ENCODE measurements at places on chromosomes 4 and X.

DNA sequence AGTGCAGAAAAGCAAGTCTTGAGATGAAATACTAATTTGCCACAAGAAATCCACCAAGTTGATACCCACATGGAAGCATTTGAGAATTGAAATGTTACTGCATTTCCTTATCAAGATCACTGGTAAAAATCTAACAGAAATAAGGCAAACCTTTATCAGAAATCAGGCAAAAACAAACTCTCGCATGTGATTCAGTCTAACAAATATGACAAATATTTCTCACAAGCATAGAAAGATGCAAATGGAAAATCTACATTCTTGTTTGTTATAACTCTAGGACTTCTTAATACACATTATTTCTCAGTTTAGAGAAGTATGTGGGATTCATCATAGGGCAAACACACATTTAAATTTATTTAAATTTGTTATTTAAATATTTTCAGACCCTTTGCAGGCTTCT is 52.9 kb downstream of the TXK start:
- no peak for DNase-seq

DNA sequence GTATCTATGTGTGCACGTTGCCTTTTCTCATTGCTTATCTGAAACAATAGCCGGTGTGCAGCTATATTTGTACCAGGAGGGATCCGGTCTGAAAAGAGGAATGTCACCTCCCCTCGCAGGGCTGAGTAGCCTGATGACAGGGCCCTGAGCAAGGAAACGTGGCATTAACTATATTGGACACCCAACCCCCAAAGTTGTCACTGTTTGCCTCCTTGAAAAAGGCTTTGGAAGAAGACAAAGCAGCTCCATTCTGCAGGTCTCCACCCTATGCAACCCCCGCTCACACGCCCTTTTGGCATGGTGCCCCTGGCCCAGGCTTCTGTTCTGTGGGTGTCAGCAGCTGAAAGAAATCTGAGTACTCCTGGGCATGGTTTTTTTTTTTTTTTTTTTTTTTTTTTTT is 8.2 kb downstream of the PRRG3 start:
- DNase-seq = no peak

DNA sequence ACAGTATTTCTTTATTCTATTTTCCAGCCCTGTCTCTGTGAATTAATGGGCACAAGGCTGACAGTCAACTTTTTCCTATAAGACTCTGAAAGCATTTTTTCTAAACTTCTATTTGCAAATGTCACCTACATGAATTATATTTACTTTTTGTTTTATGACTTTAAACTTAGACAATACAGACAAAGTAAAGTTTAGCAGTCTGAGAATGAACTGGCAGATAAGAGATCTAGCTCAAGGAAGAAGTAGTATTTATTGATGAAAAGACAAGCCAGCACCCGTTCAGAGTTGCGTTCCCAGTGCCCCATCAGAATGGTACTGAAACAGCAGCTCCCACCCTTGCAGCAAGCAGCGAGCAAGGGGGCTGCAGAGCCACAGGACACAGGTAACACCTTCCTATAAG is 148.5 kb downstream of the FAM13A start:
- DNase-seq = no peak

DNA sequence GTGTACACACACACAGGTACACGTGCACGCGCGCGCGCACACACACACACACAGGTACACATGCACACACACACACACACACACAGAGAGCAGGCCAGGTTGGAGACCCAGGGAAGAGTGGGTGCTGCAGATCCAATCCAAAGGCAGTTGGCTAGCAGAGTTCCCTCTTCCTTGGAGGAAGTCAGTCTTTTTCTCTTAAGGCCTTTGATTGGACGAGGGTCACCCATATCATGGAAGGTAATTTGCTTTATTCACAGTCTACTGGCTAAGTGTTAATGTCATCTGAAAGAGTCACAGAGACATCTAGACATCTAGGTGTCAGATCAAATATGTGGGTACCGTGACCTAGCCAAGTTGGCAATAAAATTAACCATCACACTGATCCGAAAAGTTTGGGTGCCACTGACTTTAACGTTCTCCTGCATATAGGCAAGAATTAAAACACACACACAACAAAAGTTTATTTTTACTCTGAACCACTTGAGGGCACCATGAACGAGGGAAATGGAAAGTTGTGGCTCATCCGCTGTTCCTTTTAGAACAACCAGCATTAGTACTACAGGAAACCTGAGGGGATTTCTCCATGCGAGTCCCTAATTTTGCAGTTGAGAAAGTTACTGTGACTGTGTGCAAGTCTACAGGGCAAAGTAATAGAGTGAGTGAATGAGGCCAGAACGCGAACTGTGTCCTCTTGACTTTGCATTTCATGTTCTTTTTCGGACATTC is 66.0 kb upstream of the STOX2 start:
- no peak for DNase-seq

GRCh38 chr4:16230308-16230707 is 4.0 kb upstream of the TAPT1 start:
- DNase-seq = no peak

DNA sequence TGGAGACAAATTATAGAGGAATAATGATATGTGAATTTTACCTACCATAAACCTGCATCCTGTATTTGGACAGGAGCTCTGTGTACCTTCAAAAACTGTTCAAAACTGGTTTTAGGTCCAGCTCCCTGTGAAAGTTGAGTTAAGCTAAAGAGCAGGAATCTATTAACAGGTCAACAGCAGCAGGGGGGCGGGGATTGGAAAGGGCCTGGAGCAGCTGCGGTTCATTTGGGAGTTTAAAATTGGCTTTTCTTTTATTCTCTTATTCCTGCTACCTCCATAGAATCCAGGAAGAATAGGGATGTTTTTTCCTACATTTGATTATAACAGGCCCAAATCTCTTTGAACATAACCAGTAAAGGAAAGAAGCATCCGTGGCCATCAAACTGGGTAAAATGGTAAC is 23.8 kb downstream of the SHROOM3 start:
- DNase-seq = no peak

- DNase-seq = no peak
Observed at GRCh38 chr4:153447175-153447905, 18.8 kb upstream of the TMEM131L start.

DNA sequence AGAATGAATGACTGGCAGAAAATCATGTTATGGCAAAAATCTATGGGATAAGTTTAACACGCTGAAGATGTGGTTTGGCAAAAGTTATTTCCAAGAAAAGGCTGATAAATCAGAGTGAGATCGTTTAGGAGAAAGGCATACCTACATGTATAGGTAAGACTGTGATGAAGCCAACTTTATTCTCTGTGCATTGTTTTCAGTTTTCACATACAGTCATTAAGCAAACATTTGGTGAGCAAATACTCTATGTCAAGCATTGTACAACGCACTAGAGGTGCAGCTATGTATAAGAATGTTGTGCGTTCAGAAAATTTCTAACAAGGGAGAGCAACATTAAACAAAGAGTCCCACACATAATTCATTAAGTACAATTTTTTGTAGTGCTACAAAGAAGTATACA is 121.7 kb downstream of the TEX13A start:
- DNase-seq = no peak

- no peak for DNase-seq
Observed at GRCh38 chrX:153635788-153636668, 11.0 kb upstream of the DUSP9 start.

DNA sequence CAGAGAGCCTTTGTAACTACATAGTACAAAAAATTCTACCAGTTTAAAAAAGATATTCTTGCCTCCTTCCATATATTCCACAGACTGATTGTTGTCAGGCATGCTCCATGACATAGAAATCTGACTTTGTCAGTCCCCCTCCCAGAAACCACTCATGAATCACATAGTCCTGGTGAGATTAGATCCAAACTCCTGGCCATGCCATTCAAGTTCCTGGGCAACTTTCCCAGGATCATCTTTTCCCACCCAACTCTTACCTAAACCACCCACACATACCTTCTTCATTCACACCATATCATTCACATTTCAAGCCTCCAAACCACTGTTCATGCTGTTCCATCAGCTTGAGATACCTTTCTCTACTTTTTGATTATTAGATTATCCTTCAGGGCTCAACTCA is 46.4 kb downstream of the SLC16A2 start:
- DNase-seq = no peak

- no peak for DNase-seq
Observed at GRCh38 chr4:138053641-138054301, 188.4 kb downstream of the SLC7A11 start.

- no peak for DNase-seq
Observed at GRCh38 chr4:16597845-16598596, 300.4 kb downstream of the LDB2 start.

- no peak for DNase-seq
Observed at GRCh38 chr4:73776321-73776729, 36.0 kb downstream of the CXCL8 start.

DNA sequence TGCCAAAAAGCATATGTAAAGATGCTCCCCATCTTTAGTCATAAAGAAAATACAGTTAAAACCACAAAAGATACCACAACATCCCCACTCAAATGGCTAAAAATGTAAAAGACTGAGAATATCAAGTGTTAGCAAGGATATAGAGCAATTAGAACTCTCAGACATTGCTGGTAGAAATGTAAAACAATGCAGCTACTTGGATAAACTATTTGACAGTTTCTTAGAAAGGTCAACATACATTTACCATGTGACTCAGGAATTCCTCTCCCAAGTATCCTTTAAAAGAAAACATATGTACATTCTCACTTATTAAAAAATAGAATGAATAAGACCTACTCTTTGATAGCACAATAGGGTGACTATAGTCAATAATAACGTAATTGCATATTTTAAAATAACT is 173.7 kb downstream of the HNRNPD start:
- no peak for DNase-seq

GRCh38 chrX:10415306-10416001 is 204.9 kb downstream of the MID1 start:
- DNase-seq = no peak

GRCh38 chrX:108090491-108091263 is 665 bp downstream of the PSMD10 start:
- DNase-seq = no peak

- no peak for DNase-seq
Observed at GRCh38 chr4:74374561-74375327, 9.8 kb downstream of the EREG start.

DNA sequence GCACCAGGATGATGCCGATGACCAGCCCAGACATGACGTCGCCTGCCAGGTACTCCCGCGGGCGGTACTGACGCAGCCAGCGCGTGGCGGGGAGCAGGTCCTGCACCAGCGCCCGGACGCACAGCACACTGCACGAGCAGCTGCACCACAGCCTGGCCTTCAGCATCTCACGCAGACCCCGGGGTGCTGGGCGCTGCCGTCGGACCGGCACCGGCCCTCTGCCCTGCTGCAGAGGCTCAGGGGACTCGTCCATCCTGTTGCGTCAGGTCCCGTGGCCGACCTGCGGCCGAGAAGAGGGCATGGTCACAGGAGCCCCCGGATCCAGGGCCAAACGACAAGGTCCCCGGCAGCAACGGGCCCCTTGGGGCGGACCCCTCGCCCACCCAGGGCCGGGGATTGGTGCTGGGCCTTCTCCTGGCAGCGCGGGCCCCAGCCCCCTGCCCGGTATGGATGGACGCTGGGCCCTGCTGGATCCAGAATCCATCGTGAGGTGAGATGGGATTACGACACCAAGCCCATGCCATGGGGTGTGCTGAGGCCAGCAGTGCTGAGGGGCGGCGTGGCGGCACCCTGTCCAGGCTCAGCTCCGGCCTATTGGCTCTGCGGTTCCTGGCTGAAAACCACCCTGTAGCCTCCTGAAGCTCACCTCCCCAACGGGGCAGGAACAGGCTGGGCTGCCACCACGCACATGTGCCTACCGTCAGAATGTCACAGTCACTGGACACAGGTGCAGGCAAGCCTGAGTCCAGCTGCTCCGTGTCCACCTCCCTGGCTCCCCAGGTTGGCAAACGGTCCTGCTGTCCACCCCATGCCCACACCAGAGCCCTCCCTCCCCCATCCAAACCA is 1.5 kb downstream of the SLC26A1 start:
- DNase-seq = no peak

DNA sequence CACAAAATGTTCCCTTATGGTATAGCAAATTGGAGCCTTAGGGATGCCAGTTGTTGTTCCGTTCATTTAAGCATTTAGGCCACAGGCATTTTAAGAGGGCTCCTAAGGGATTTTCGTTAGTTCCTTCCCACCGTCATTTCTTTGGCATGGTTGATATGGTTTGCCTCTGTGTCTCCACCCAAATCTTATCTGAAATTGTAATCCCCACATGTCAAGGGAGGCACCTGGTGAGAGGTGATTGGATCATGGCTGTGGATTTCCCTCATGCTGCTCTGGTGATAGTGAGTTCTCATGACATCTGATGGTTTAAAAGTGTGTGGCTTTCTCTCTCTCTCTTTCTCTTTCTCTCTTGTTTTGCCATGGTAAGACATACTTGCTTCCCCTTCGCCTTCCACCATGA is 104.1 kb downstream of the ASB9 start:
- DNase-seq = no peak

DNA sequence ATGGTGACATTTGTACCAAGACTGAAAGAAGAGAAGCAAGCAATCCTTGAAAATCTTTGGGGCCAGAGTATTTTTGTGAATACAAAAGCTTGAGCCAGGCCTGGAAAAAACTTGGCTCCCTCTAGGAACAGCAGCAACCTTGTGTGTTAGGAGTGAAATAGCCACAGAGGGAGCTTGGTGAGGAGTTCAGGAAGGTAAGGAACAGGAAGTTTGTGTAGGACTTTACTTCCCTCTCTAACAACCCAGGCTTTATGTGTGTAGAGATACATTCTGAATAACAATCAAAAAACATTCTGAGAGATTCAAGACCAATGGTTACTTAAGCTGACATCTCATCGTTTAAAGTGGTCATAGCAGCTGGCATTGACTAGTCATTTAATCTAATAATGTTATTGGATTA is 668.5 kb downstream of the PCDH18 start:
- DNase-seq = no peak

GRCh38 chrX:134688839-134689238 is 30.6 kb upstream of the PLAC1 start:
- no peak for DNase-seq

GRCh38 chr4:151702256-151702655 is 58.6 kb downstream of the GATB start:
- DNase-seq = no peak

DNA sequence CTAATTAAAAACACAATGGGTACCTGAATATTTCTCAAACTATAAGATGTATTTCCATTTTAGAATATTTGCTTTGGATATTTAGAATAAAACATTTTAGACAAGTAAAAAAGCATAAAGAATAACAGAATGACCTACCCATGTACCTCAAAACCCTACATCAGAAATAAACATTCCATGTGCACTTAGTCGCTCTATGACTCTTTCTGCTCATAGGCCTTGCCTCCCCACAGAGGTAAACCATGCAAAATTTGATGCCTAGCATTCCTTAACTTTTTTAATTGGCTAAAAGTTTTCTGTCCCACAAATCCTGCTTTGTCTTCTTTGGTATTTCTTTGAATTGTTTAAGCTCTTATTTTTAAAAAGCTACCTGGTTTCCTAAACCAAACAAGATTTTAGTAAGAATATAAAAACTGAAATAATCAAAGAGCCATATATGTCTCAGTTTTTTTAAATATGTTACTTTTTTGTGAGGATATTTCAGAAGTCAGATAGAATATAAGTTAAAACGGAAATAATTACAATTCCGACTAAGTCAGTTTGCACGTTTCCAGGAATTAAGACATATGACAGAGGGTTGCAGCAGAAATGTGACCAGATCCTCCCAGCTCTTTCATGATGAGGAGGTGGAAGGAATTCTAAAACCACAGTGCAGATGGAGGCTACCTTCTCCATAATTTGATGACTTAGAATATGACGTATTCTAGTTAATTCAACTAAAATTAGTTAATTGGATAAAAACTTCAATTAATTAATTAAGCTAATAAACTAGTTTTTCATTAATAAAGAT is 102.5 kb downstream of the FIP1L1 start:
- no peak for DNase-seq

GRCh38 chr4:132437117-132437516 is 712.0 kb upstream of the PCDH10 start:
- no peak for DNase-seq

All from stimulated activated CD8-positive, alpha-beta memory T cell treated with anti-CD3 and anti-CD28 coated beads, Interleukin-7, amount 100 ng/mL, for 1 hour (primary cell).